ENCODE measurements at places on chromosomes 2 and 18. TPM values are rescaled to one million over a fixed set of nuclear protein-coding genes. Genes with fewer than 3 reads are reported as not detected.

Gene DSC3
- total RNA-seq, result under 0.01 TPM

Gene GREB1L
- 12.5 TPM for total RNA-seq

Gene SLC40A1
- total RNA-seq, result 97.6 TPM

Gene SERPINB13
- not detected for total RNA-seq

Gene LBX2
- not detected for total RNA-seq

Gene RTKN
- total RNA-seq, result 26.6 TPM

Gene LIMS3
- total RNA-seq, result 1.6 TPM

Gene ALK
- 0.52 TPM for total RNA-seq

Gene NCKAP1
- total RNA-seq, result 83.0 TPM

Gene PROKR1
- 0.52 TPM for total RNA-seq

Gene RGPD4
- total RNA-seq, result not detected

Gene STK11IP
- total RNA-seq, result 8.9 TPM

Gene RNMT
- total RNA-seq, result 17.2 TPM

Data from skeletal muscle tissue (tissue), 5 donors.